Muscle of leg (tissue), 16 donors: ENCODE measurements at places on chromosomes 11 and 22. TPM values are rescaled to one million over a fixed set of nuclear protein-coding genes. Genes with fewer than 3 reads are reported as not detected.

DNA sequence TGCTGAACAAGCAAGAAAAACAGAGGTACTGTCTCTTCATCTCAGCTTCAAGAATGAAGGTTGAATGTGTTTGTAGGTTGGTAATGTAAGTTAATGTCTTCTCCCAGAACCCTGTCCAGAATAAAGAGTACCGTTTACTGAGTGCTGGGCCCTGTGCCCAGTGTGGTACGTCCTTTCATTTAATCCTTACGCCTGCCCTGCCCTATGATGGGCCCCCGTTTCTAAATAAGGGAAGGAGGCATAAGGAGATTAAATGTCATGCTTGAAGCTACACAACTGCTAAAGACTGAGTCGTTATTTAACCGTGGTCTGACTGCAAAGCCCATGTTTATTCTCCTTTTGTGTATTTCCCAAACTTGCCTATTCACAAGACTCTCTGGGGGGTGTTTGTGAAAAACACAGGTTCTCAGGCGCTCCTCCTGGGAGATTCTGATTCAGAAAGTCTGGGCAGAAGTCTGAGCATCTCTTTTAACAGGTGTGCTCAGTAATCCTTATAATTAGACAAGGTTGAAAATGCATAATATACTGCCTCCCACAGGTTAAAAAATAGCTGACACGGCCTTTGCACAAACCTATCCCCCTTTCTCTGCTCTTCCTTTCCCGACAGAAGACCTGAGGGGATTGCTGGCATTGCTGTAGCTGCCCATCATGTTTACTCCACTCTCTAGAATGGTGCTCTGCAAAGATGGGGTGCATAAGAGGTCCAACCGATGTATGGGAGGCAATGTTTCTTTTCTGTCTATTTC lies 56.3 kb upstream of the ZBTB44 start:
- peaks cover 23% of the 10 kb centered on the region for H3K4me1 ChIP-seq
- peak; percentile 38 for DNase-seq
- H3K27me3 ChIP-seq: no peaks in the 10 kb centered on the region
- H3K27ac ChIP-seq: peak overlapping the region; percentile 47

GRCh38 chr11:66418168-66418985 lies 2.5 kb upstream of the NPAS4 start:
- no peak overlapping the region for H3K4me3 ChIP-seq
- peaks cover 23% of the 10 kb centered on the region for H3K27me3 ChIP-seq
- peaks cover 24% of the 10 kb centered on the region for H3K4me1 ChIP-seq

DNA sequence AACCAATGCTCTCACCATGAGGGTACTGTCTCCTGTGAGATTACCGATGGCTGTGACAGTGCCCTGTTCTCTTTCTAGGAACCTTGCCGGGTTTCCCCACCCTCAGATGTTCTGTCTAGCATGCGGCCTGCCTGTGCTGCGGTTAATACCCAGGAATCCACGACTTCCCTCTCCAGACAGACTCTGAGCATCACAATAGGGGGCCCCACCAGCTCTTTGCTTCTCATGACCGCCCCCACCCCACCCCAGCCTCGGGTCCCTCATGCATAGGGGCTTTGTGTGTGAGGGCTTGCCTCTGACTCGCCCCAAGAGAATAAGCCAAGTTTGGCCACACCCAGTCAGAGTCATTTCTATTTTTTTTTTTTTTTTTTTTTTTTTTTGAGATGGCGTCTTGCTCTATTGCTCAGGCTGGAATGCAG lies 10.3 kb downstream of the PARVG start:
- no peaks in the 10 kb centered on the region for H3K4me1 ChIP-seq
- no peaks in the 10 kb centered on the region for H3K36me3 ChIP-seq
- no peak for DNase-seq
- no peak overlapping the region for H3K4me3 ChIP-seq
- H3K27ac ChIP-seq: no peak overlapping the region
- H3K27me3 ChIP-seq: peaks cover 13% of the 10 kb centered on the region

The IGSF9B gene
- 8.1 TPM for total RNA-seq

- peak overlapping the region; percentile 94 for H3K27ac ChIP-seq
- DNase-seq: peak; percentile 40
- H3K4me1 ChIP-seq: peaks cover 20% of the 10 kb centered on the region
- H3K4me3 ChIP-seq: peak overlapping the region; percentile 0
- H3K27me3 ChIP-seq: no peaks in the 10 kb centered on the region
Observed at GRCh38 chr11:19218216-19218615, 16.4 kb upstream of the CSRP3 start.

DNA sequence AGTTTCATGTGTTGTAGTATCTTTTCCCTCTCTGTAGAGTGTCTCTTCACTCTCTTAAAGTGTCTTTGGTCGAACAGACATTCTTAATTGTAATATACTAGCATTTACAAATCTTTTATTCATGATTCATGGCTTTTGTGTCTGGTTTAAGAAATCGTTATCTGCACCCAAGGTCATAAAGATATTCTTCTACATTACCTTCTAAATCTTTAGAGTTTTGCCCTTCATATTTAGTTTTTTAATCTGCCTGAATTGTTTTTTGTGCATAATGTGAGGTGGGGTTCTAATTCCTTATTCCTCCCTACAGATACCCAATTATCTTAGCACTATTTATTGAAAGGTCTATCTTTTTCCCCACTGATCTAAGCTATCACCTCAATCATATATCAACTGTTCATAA lies 9.0 kb upstream of the NNMT start:
- H3K4me1 ChIP-seq: peaks cover 13% of the 10 kb centered on the region
- H3K27ac ChIP-seq: no peak overlapping the region
- no peak overlapping the region for H3K4me3 ChIP-seq
- no peaks in the 10 kb centered on the region for H3K27me3 ChIP-seq
- no peak for DNase-seq
- H3K36me3 ChIP-seq: no peaks in the 10 kb centered on the region

The APOL4 gene
- total RNA-seq: 19.4 TPM

DNA sequence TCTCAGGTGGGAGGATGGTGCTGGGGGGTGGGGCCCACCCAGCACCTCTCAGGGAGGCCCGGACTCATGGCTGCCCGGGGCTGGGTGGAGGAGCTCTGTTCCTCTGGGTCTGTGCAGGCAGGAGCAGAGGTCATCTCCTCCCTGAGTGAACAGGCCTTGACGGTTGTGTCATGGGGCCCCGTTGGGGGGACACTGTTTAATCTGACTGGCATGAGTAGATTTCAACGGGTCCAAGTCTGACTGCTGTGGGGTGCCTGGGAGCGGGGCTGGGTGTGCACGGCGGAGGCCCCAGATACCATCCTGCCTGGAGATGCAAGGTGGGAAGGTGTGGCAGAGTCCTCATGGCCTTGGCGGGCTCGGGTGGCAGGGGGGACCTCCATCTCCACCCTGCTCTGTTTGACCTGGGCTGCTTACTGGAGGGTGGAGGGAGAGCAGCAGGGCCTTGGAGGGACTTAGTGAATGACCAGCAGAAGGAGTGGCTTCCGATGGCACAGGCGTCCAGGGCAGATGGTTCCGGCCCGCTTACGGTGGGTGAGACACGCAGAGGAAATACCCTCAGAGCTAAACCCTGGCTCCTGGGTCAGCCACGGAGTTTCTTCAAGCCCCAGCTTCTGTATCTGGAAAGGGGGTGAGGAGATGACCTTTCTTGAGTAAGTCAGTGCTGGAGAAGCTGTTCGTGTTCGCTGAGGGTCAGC lies 48.7 kb downstream of the SMIM38 start:
- H3K27ac ChIP-seq: no peak overlapping the region
- peaks cover 7% of the 10 kb centered on the region for H3K4me1 ChIP-seq
- H3K4me3 ChIP-seq: no peak overlapping the region
- peaks cover 20% of the 10 kb centered on the region for H3K27me3 ChIP-seq
- H3K36me3 ChIP-seq: no peaks in the 10 kb centered on the region

GRCh38 chr22:23684561-23685031 lies 6.2 kb upstream of the RGL4 start:
- no peak overlapping the region for H3K27ac ChIP-seq
- peaks cover 24% of the 10 kb centered on the region for H3K4me1 ChIP-seq
- peak; percentile 65 for DNase-seq
- no peak overlapping the region for H3K4me3 ChIP-seq
- no peaks in the 10 kb centered on the region for H3K27me3 ChIP-seq
- H3K36me3 ChIP-seq: peaks cover 28% of the 10 kb centered on the region

DNA sequence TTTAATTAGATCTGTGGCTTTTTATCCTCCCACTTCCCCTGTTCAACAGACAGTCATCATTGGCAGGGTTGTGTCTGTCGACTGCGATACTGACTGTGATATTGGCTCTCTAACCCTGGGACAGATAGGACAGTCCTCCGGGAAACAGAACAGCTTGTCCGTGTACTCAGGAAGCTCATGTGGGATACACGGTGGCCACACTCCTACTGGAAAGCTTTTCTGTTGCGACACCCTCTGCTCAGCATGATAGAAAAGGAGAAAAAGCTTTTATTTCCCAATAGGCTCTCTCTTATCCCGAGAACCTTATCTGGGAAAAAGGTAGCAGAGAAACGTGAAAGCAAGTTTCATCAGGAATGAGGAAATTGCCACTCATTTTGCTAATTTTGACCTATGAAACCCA lies 60.4 kb upstream of the HSPA8 start:
- no peaks in the 10 kb centered on the region for H3K27me3 ChIP-seq
- H3K4me3 ChIP-seq: no peak overlapping the region
- no peak for DNase-seq
- no peaks in the 10 kb centered on the region for H3K36me3 ChIP-seq
- H3K4me1 ChIP-seq: peaks cover 2% of the 10 kb centered on the region

The PTPRCAP gene
- 0.84 TPM for total RNA-seq

- peaks cover 48% of the 10 kb centered on the region for H3K36me3 ChIP-seq
- no peak for DNase-seq
- H3K4me1 ChIP-seq: peaks cover 27% of the 10 kb centered on the region
- peak overlapping the region; percentile 97 for H3K4me3 ChIP-seq
- H3K27ac ChIP-seq: peak overlapping the region; percentile 100
Observed at GRCh38 chr11:62830904-62831519, 839 bp downstream of the STX5 start.

The FEN1 gene
- 14.7 TPM for total RNA-seq

The DNAJB13 gene
- 0.18 TPM for total RNA-seq
